ENCODE measurements at places on chromosomes 7 and 10.
A peak's percentile ranks its signal among the peaks of the same experiment; 100 is the strongest.

DNA sequence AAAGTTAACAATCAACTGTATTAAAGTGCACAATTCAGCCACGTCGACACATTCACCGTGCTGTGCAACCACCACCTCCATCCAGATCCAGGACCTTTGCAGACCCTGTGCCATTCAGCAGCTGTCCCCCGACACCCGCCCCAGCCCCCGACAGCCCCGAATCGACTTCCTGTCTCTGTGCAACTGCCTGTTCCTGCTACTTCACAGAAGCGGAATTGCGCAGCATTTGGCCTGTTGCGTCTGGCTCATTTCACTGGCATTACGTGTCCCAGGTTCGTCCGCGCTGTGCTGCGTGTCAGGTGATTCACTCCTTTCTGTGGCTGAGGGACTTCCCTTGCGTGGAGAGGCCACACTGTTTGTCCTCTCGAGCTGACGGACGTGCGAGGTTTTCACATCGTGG lies 33.2 kb upstream of the DNAAF5 start:
- DNase-seq, result no peak

- no peak for DNase-seq
Measured at GRCh38 chr7:100510437-100511239, 26.9 kb downstream of the NYAP1 start.

DNA sequence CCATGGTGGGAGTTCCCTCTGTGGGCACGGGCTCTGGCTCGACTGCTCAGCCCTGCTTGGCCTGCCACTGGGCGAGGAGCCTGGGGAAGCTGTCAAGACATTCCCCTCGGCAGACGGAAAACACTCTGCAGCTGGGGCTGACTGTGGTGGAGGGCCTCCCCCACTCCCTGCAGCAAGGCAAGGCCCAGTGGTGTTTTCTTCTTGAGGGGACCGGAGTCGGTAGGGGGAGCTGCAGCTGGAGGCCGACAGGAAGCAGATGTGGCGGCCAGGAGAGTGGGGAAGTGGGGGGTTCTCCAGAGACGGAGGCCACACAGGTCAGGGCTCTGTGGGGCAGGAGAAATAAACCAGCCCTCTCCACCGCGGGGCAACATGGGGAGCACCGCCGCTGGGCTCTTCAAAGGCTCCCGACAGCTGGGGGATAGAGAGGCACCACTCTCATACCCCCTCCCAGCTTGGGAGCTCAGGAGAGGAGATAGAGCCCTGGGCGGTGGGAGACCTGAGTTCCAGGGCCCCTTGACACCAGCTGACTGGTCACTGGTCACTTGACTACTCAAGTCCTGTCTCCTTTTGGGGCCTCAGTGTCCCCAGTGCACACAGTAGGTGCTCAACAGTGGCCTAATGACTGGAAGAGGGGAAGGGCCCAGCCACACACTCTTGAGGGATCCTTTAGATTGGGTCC lies 43.4 kb downstream of the PPIF start:
- no peak for DNase-seq

GRCh38 chr7:21365866-21366624 lies 61.8 kb upstream of the SP4 start:
- DNase-seq, result peak; percentile 32

GRCh38 chr7:28759475-28759971 lies 198.6 kb downstream of the TRIL start:
- DNase-seq, result no peak

DNA sequence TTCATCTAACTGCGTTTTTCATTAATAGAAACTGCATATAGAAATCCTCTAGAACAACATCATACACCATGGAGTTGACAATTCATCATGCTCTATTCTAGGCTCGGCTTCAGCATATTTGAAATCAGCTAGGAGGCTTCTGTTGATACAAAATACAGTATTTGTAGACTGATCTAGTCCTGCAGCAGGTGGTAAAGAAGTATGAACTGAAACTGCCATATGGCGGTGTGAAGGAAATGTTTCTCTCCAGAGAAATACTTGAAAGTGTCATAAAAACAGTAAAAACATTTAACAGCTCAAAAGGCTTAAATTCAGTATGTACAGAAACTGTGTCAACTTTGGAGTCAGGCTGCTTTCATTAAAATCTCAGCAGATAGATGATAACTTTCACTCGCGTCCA lies 32.0 kb upstream of the MYO3A start:
- DNase-seq, result no peak

DNA sequence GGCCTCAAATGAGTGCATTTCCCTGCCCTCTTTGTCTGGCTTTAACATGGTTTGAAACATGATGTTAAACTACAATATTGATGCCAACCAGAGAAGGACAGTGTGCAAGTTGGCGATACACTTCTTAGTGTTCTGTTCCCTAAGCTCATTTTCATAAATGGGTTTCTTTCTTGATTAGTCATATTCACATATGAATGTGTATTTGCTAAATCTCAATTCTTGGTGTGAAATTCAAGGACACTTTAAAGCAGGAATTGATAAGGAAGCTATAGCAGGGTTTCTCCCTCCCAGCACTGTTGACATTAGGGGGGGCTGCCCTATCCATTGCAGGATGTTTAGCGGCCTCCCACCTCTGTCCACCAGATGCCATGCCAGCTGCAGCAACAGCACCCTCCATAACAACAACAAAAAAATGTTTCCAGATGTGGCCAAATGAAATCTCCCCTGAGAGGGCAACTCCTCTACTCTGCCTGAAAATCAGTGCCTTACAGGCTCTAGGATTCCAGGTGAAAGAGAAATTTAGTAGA lies 13.1 kb downstream of the CCNY start:
- DNase-seq, result no peak

- no peak for DNase-seq
Measured at GRCh38 chr10:73800560-73801252, 10.7 kb downstream of the NDST2 start.

DNA sequence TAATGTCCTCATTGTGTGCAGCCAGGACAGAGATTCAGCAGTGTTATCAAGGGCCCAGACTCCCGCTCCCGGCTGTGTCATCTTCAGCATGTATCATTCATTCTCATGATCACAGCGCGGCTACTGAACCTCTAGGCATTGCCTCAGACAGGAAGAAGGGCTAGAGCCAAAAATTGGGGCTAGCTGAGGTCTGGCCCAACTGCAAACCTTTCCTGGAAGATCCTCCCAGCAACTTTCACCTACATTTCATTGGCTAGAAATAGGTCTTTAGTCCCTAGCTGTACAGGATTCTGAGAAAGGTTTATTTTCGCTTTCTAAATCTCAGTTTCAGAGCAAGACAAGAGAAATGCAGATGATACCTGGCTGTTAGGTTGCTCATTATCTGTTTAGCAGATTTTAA lies 81.9 kb downstream of the CREM start:
- DNase-seq, result no peak

DNA sequence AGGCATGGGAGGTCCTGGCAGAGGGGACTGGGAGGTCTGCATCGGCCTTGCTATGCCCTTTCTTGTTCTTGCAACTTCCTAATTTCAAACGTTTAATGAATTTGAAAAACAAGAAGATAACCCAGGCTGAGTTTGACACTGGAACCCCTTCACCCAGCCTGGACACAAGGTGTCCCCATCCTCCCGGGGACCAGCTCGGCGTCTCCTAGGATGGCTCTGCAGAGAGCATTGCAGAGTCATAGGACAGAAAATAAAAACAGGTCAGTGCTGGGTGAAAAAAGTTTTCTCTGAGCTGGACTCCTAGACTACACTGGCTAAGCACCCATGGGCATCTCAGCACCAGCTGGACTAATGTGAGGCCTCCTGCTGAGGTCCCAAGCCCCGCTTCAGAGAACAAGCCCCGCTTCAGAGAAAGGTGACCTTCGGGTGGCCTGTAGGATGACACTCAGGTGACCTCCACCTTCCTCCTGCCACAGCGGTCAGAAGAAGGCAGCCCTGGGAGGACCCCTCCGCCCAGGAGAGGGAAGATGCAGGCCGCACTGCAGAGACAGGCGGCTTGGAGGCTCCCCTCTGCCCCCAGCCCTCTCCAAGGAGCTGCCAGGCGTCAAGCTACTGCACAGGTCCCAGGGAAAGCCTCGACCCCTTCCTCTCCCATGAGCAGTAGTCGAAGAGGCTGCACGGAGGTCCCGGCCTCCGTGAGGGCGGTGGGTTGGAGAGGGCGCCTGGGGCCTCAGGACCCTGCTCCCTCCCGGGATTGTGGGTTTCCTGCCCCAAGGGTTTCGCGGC lies 9.3 kb upstream of the UNCX start:
- DNase-seq, result no peak

- no peak for DNase-seq
Measured at GRCh38 chr7:19663816-19664462, 44.9 kb downstream of the POLR1F start.

DNA sequence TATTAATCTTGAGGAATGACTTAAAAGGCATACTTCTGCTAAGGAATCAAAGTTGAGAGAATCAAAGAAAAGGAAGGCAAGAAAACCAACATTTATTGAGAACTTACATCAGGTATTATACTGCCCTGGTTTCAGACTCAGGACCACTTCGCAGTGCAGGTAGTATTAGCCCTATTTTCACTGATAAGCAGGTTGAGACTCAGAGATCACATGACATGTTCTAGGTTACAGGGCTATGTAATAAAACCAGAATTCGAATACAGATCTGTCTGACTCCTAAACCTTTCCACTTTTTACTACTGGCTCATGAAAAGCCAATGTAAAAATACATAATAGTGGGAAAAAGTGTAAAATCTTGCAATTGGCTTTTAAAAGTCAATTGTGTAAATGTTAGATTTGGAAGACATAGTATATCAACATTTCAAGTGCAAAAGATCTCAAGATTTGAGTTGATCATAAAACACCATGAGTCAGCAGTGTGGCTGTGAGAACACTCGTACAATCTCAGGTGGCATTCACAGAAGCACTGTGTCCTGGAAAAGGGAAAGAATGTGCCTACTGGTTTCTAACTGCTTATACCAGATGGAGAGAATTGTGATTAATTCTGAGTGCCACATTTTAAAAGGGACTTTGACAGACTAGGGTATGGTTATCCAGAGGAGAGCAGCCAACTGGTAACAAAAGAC lies 195.8 kb upstream of the MKLN1 start:
- no peak for DNase-seq

DNA sequence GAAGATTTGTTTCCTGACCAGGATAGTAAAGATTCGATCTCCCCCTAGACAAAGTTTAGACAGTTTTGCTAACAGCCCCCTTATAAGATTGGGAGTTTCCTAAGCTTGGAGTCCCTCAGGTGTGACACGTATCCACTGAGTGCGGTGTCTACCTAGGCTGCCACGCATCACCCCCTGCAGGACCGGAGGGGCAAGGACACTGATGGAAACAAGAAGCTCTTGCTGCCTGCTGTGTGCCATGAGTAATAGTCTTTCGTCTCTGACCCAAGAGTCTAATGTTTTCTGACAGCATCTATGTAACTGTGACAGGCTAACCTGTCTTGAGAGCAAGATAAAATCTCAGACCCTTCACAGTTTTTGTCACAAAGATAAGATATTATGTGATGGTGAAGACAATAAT lies 173.5 kb downstream of the SEMA3E start:
- no peak for DNase-seq

GRCh38 chr10:126459878-126460481 lies 71.7 kb upstream of the ADAM12 start:
- DNase-seq, result peak; percentile 99

- DNase-seq, result no peak
Measured at GRCh38 chr7:75038508-75038907, 35.1 kb downstream of the RCC1L start.

DNA sequence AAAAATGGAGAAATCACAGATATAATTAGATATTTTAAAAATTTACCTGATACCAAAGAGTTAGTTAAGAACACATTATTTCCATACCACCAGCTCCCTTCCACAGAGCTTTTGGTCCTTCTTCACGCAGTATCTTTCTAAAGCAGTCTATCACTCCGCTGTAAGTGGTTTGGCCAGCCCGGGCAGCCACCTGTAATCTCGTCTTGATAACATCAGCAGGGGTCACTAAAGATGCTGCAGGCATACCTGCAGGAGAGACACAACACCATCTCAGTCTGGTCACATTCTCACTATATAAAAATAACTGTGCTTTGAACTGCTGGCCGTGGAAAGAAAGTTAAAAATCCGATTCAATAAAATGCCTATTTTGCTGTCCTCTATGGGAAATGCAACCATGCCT lies 200.1 kb downstream of the SLC25A13 start:
- no peak for DNase-seq

GRCh38 chr10:110365356-110366143 lies 60.8 kb upstream of the SMNDC1 start:
- DNase-seq, result no peak

- DNase-seq, result peak; percentile 23
Measured at GRCh38 chr7:120981888-120982615, 6.5 kb upstream of the CPED1 start.

GRCh38 chr7:42452356-42452755 lies 215.3 kb upstream of the GLI3 start:
- DNase-seq, result no peak

- no peak for DNase-seq
Measured at GRCh38 chr10:5615316-5615715, 51.1 kb downstream of the ASB13 start.

DNA sequence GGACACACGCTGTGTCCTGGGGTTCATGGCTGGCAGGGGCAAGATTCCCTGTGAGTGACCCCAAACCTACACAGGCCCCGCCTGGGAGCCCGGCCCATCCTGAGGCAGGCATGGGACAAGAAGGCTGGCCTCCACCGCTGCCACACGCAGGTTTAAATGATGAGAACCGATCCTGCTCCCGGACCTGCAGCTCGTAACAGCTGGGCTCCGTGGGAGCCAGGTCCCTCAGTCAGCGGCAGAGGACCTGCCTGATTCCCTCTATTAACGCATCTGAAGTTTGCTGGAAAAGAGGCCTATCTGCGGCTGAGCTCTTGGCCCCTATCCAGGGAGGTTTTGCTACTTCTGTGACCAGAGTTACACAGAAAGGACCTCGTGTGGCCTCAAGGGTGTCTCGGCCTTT lies 112.3 kb downstream of the VIPR2 start:
- DNase-seq, result no peak

DNA sequence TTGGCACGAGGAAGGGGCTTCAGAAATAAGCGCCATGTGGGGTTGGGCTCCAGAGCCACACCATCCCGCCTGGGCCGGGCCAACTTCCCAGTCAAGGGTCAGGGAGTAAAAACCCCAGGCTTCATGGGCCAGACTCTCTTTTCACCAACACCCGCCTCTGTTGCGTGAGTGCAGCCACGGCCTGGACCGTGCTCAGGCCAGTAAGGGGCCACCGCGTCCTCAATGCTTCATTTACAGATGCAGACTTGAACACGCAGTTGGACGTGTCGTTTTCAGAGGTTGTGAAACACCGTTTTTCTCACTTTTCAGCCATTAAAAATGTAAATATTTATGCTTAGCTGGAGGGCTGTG lies 161.0 kb downstream of the WDR37 start:
- no peak for DNase-seq

GRCh38 chr7:148437043-148437442 lies 153.5 kb upstream of the C7orf33 start:
- no peak for DNase-seq

- DNase-seq, result no peak
Measured at GRCh38 chr10:16943295-16944285, 126.4 kb upstream of the RSU1 start.

- no peak for DNase-seq
Measured at GRCh38 chr7:88201305-88201704, 18.5 kb downstream of the SRI start.

- DNase-seq, result no peak
Measured at GRCh38 chr7:158536871-158537515, 50.6 kb downstream of the PTPRN2 start.

- no peak for DNase-seq
Measured at GRCh38 chr10:76022366-76022765, 590.9 kb downstream of the LRMDA start.

Measured in RCC 7860 (cell line).